ENCODE measurements at places on chromosomes 12 and 14.

- no peak for DNase-seq
Measured at GRCh38 chr12:3680919-3681594, 71.9 kb downstream of the CRACR2A start.

DNA sequence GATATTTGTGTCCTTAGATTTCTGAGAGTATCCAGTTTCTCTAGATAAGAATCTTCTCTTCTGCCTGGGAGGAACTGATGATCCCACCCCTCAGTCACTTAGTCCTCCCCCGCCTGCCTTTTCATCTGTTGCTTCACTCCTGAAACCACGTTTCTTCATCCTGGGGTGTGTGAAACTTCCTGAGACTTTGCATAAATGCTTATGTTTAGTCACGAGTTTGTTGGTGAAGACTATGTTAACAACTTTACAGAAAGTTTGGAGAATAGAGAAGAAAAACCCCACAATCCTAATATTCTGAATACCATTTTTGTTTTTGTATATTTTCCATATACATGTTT lies 33.2 kb downstream of the MARK3 start:
- DNase-seq: peak; percentile 22

DNA sequence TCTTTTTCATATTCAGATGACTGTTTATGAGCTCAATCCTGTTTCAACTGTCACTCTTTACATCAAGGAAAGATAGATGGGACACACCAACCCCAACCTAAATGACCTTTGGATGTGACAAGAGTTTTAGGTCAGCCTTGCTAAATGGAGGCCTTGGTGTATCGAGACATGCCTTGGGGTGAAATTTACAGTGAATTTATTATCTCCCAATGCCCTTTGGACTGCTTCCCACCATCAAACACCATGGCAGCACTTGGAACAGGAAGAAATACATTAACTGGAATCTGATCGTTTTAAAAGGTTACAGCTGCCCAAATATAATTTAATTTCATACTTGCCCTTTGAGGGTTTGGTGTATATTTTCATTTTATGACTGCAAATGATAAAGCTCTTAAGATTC lies 327.6 kb downstream of the SOX5 start:
- no peak for DNase-seq

- no peak for DNase-seq
Measured at GRCh38 chr14:69093631-69094421, 59.1 kb downstream of the DCAF5 start.

- DNase-seq: no peak
Measured at GRCh38 chr12:104154806-104155205, 16.8 kb upstream of the NFYB start.

DNA sequence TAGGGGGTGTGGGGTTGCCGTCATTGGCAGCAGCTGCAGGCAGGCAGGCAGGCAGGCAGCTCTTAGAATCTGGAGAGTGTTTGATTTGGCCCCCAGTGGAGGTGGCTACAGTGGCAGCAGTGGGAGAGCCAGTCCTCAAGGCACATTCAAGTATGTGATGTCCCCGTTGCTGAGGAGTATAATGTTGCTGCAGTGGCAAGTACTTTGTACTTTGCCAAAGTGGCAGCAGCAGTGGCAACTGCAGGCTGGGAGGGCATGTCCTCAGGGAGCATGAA lies 147.1 kb downstream of the PAPOLA start:
- no peak for DNase-seq

DNA sequence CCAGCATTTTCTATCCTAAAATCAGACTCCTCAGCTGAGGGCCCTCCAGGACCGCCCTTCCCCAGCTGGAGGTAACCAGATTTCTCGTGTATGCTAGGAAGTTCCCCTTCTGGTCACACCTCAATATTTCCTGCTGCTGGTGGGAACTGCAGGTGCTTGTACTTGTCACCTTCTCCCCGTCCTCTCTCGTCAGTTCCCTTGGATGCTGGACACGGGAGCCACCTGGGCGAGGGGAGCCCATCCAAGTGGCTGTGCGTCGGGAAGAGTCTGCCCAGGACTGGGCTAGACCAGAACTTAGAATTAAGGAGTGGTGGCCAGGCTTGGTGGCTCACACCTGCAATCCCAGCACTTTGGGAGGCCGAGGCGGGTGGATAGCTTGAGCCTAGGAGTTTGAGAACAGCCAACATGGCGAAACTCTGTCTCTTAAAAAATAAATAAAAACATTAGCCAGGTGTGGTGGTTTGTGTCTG lies 23.2 kb upstream of the KIF26A start:
- DNase-seq: no peak

DNA sequence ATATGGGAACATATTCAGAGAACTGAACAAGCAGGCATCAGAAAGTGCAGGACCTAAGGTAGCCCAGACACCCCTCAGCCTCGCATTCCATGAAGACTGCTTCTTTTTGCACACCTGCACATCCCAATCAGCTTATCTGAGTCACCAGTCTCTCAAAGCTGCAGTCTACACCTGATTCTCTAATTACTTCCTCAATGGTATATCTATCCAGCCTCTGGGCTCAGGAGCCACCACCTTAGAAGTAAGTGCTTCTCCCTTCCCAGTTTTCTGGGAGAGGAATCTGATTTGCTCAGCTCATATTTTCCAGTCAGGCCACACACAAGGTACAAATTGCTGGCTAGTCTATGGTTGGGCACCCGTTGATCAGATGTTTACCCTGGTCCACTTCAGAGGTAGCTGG lies 21.7 kb downstream of the TC2N start:
- DNase-seq: no peak

DNA sequence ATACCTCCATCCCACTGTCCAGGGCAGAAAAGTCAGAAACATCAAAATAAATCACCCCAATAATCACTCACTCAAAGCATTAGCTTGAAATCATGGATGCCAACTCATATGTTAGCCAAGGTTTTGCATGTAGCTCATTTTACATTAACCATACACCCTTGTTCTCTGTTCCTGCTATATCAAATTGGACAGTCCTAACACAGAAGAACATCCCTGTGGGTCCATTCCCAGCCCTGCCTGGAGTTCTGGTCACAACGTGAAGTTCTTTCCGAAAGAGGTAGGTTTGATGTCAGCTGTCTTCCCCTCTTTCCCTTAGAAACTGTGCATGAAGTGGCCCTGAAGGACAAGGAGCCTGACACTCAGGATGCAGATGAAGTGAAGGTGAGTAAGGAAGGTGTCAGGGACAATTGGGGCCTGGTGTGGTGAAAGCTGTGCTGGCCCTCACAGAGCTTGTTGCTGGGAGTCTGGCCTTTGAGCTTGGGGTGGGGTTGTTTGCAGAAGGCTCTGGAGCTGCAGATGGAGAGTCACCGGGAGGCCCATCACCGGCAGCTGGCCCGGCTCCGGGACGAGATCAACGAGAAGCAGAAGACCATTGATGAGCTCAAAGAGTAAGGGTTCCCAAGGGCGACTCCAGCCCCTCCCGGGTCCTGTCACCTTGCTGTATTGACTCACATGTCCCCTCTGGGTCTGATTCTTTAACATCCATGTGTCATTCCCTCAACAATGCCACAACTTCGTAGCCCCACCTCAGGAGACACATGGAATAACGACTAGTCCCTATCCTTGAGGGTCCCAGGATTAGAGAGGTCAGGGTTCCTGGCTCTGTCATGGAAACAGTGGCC lies 15.0 kb upstream of the PIP4K2C start:
- DNase-seq: no peak

- DNase-seq: no peak
Measured at GRCh38 chr14:80669426-80669825, 272.1 kb downstream of the CEP128 start.

Data from activated CD4-positive, alpha-beta T cell treated with anti-CD3 and anti-CD28 coated beads for 48 hours (primary cell).